ENCODE measurements at places on chromosomes 6 and 20.

DNA sequence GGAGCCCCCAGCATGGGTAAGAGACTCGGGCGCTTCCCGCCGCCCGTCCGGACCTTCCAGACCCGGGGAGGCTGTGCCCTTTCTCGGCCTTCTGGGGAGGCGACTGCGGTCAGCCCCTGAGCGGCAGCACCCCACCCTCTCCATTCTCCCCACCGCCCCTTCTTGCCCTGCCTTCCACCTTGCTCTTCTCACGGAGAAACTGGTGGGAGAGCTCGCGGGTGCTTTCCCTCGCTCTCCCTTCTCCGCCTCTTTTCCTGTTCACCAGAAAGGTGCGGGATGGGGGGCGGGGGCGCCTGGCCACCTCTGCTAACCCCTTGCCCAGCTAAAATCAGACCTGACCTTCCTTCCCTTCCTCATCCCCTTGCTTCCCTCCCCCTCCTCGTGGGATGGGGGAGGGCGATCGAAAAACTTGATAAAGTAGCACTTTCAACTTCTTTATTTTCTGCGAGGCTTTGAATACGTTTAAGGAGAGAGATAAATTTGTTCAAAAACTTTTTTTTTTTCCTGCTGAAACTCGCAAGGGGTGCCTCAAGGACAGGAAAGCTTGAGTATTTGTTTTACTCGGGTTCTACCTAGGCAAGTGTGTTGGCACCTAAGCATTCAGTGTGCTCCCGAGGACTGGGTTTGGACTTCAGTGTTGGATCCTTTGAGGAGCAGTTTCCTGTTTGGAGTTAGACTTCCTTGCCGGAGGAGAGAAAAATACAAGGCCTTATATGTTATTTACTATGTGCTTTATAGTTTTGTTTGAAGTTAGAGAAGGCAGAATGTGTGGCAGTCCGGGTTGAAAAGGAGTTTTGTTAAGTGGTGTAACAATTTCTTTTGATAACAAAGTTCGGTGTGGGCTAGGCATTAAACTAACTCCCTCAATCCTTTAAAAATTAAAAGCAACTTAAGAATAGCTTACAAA, 897 bp downstream of the CD2AP start:
- no peak for DNase-seq

- DNase-seq, result no peak
These were observed 77.5 kb upstream of the GATA5 start for GRCh38 chr20:62553136-62553837.

DNA sequence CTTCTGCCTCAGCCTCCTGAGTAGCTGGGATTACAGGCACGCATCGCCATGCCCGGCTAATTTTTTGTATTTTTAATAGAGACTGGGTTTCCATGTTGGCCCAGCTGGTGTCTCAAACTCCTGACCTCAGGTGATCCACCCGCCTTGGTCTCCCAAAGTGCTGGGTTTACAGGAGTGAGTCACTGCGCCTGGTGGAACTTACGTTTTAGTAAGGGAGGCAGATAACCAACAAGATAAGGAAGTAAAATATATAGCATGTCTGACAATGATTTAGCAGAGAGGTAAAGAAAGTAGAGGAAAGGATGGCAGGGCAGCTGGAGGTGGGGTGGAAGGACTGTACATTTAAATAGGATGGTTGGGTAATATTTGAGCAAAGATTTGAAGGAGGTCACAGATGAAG, 12.8 kb upstream of the MYMX start:
- DNase-seq, result no peak

DNA sequence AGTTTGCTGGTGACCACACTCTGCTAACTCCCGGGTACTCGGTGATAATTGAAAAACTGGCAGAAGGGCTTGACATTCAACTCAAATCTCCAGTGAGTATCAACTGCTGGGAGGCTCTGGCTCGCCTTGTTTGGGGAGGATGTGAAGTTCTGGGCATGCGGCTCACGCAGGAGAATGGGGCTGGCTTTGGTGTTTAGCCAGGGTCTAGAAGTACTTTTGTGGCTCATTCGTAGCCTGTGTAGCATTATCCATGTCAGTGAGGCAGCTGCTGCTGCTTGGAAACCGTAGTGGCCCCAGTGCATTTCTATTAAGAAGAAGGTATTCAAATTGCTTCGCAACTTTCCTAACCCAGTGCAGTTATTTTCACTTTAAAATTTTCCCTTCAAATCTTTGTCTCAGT, 52.2 kb downstream of the KDM1B start:
- DNase-seq, result no peak

DNA sequence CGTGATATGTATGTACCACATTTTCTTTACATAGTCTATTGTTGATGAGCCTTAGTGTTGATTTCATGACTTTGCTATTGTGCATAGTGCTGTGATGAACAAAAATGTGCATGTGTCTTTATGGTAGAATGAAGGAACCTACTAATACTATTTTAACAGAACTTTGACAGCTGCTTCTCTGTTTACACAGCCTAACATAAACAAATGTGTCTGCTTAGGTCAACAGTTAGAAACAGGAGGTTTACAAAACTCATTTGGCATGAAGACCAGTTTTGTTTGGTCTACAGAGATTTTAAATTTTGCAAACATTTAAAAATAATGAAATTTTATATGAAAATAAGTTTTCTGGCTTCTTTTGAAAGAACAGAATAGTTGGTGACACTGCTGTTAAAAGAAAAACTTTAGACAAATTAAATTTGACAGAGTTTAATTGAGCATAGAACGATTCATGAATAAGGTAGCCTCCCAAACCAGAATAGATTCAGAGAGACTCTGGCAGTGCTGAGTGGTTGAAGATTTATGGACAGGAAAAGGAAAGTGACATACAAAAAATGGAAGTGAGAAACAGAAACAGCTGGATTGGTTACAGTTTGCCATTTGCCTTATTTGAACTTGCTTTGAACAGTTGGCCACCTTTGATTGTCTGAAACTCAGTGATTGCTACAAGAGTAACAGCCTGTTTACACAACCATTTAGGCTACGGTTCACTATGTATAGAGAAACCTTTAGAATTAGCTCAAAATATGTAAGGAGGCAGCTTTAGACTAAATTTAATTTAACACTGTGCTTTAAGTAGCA, 715.8 kb upstream of the HS3ST5 start:
- DNase-seq, result no peak

DNA sequence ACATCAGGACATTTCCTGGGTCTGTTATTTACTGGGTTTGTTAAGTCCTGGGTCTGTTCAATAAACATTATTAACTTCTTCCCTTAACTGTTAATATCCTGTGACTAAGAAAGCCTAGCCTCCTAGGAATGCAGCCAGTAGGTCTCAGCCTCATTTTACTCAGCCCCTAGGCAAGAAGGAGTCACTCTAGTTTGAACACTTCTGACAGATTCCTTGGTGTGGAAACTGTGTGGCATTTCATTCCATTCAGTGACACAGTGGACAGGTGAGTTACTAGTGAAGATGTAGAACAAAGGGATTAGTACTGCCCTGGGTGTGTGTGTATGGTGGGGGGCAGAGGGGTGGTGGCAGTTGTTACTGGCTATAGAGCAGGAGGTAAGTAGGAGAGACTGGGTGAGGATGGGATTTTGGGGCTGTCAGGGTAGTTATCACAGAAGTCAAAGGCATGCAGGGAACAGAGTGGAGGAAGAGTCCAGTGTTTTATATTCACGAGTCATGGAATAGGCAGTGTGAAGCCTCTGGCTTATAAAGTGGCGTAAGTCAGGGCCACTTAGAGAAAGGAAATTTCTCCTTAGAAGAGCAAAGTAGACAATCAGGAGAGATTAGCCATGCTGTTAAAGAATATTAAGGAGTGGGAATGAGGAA, 28.4 kb downstream of the RNF182 start:
- DNase-seq, result no peak

GRCh38 chr6:33609019-33609418, 12.1 kb upstream of the ITPR3 start:
- no peak for DNase-seq

DNA sequence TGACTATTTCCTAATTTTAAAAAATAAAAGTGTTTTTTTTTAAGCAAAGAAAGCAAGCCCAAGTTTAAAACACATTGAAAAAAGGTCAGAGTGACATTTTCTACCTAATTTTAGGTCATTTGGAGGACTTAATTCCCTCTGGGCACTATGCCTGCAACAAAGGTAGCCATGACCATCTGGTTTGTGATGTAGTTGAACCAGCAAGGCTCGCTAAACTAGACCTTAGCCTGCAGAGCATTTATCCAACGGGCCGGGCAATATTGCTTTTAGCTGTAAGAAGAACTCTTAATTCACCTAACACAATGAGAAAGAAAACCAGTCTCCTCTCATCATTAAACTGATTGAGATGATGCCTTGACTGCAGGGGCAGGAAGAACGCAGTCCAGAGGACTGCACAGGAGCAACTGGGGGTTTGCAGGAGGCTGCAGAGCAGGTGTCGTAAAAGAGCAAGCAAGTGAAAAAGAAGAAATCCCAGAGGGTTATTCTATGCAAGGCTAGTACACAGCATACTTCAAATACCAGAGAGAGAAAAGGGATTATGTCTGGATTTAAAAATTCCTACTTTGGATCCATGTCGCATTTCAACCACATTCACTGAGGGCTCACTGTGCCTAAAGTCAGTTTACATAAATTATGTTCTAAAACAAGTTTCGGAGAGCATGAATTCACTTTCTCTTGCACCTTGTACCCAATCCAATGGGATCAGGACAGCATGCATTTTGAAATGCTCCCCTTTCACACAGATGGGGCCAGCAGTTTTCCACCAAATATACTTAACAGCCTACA, 12.8 kb downstream of the TRAF3IP2 start:
- DNase-seq, result no peak

DNA sequence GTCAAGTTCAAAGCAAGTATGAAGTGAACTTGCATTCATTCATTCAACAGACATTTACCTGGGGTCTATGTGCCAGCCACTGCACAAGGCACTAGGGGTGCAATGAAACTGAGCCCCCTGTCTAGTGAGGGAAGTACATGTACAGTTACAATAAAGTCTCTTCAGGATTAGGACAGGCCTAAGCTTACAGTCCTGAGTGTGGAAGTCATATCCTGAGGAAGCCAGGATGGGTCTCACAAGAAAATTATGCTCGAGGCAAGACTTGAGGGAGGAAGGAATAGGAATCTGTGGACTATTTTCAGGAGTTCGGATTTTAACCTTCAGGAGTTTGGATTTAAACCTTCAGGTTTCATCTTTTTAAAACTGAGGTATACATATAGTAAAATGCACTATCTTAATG, 19.4 kb downstream of the TTI1 start:
- no peak for DNase-seq

DNA sequence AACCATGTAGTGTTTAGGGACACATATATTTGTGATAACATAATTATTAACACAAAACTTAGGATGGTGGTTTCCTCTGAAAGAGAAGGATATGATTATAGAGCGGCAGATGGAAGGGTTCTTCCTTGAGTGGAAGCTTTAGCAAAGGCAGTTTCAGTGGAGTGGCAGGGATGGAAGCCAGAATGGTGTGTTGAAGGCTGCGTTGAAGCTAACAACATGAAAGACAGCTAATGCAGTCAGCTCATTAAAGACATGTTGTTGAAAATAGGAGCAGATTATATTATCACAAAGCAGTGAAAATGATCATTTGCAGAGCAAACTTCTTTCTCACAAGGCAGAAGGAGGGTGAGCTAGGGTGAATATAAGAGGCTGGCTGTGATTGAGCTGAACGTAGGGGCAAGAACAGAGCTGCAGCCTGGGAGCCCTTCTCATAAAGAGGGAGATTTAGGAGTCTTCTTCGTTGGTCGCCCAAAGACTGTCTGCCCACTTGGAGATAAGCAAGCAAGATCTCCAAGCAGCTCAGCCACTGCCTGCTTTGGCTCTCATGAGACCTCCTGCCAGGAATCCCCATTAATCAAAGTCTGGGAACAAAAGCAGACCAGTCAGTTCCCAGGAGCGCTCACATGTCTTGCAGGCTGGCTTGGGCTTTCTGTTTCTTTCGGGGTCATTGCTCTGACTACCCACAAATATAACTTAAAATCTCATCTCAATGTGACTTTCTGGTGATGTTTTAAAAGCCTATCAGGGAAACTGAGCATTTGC, 2.6 kb upstream of the ANKRD6 start:
- DNase-seq, result no peak

GRCh38 chr6:143536461-143536865, 24.9 kb upstream of the FUCA2 start:
- DNase-seq, result peak; percentile 27
